ENCODE measurements at places on chromosomes 5 and 9.

- DNase-seq, result peak; percentile 18
Measured at GRCh38 chr5:68214482-68215207, 911 bp upstream of the PIK3R1 start.

DNA sequence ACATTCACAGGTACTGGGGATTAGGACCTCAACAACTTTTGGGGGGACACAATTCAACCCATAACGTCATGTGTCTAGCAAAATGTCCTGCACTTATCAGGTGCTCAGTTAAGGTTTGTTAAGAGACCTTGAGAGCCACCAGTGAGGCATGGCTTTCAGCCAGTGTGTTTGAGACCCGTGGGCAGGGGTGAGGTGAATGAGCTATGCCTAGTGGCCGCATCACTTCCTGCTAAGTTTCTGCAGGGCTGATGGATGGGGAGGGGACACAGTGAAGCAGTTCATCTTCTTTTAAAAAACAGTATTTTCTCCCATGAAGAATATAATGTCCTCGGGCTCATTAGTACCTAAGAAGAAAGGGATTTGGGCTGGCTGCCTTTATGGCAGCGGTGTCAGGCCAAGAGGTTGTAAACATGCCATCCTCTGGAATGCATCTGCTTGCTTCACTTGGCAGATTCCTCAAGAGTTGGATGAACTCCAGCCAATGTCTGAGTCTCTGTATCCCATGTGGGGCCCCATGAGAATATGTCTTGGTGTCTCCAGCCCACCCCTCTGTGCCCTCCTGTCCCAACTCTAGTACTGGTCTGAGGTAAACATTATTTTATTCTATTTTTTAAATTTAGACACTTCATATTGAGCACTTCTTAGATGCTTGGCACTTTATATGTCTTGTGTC lies 282.2 kb downstream of the CWC27 start:
- no peak for DNase-seq
- H3K4me1 ChIP-seq, result no peaks in the 10 kb centered on the region
- no peaks in the 10 kb centered on the region for H3K27me3 ChIP-seq
- no peaks in the 10 kb centered on the region for H3K36me3 ChIP-seq
- no peak overlapping the region for H3K4me3 ChIP-seq
- H3K27ac ChIP-seq, result no peak overlapping the region

DNA sequence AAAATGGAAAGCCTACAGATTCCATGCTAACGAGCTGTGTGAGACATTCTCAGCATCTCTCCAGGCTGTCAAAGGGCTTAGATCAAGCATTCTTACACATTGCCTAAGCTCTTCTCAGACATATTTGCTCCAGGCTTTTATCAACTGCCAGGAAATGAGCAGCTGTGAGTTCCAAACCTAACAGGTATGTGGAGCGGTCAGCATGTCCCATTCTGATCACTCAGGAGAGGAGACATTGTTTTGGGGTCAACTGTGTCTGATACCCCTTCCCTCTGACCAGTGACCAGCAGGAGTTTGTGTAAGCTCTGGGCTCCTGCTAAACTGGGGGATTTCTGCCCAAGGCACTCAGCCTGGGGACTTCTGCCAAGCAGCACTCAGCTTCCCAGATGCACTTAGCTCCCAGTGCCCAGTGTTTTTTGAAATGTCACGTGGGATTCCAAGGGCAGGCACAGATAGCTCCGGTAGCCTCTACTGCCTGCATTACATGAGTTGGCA lies 229.1 kb downstream of the SEC61B start:
- no peak for DNase-seq
- no peaks in the 10 kb centered on the region for H3K4me1 ChIP-seq
- H3K27me3 ChIP-seq, result no peaks in the 10 kb centered on the region
- H3K36me3 ChIP-seq, result no peaks in the 10 kb centered on the region
- no peak overlapping the region for H3K4me3 ChIP-seq
- no peak overlapping the region for H3K27ac ChIP-seq

DNA sequence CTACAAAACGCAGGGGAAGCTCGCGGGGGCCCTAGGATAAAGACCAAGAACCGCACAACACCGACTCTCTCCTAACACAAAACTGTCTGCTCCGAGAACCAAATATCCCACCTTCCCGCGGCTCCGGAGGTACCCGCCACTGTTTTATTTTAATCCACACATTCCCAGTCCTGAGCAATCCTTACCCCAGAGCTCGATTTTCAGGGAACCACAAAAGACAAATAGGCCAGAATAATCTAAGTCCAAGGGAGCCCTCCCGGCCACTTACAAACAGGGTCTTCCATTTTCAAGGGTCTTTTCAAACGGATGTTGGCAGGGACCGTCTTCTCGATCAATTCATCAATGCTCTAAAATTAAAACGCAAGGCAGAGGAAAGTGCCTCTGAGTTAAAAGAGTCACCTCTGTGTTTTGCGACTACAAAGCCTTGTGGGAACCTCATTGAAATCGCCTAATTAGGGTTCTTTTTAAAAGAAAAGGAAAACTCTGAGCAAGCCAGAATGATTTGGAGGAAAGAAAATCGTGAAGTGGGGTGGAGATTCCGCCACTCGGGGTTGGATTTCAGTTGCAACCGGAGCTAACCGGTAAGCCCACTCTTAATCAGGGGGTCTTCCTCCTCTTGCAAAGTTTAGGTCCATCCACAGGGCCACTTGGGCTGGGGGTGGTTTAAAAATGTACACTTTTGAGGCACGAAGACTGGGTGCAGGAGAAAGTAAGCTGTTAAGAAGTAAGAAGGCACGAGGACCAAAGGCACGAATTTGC lies 1.0 kb downstream of the GLDC start:
- H3K4me3 ChIP-seq, result peak overlapping the region; percentile 32
- no peaks in the 10 kb centered on the region for H3K27me3 ChIP-seq
- no peak overlapping the region for H3K27ac ChIP-seq

- no peaks in the 10 kb centered on the region for H3K4me1 ChIP-seq
- H3K4me3 ChIP-seq, result no peak overlapping the region
- DNase-seq, result no peak
- H3K36me3 ChIP-seq, result no peaks in the 10 kb centered on the region
Measured at GRCh38 chr9:38227656-38228055, 158.6 kb upstream of the SHB start.
